Thoracic aorta (tissue), 2 donors: ENCODE measurements at places on chromosomes 7 and 10. TPM values are rescaled to one million over a fixed set of nuclear protein-coding genes. Genes with fewer than 3 reads are reported as not detected.

- H3K27ac ChIP-seq = no peak overlapping the region
- H3K4me1 ChIP-seq = no peaks in the 10 kb centered on the region
- no peak for DNase-seq
These were observed 548.9 kb upstream of the STEAP1 start for GRCh38 chr7:89605362-89605761.

- no peak for DNase-seq
- H3K36me3 ChIP-seq = peaks cover 3% of the 10 kb centered on the region
- peaks cover 92% of the 10 kb centered on the region for H3K4me1 ChIP-seq
- H3K4me3 ChIP-seq = peak overlapping the region; percentile 21
- peak overlapping the region; percentile 99 for H3K27ac ChIP-seq
These were observed 93.4 kb downstream of the RNF216 start for GRCh38 chr7:5687936-5688630.

GRCh38 chr10:133529576-133529946, 2.4 kb downstream of the CYP2E1 start:
- peak overlapping the region; percentile 62 for H3K4me3 ChIP-seq
- H3K27me3 ChIP-seq = no peaks in the 10 kb centered on the region
- peaks cover 20% of the 10 kb centered on the region for H3K4me1 ChIP-seq
- DNase-seq = no peak

DNA sequence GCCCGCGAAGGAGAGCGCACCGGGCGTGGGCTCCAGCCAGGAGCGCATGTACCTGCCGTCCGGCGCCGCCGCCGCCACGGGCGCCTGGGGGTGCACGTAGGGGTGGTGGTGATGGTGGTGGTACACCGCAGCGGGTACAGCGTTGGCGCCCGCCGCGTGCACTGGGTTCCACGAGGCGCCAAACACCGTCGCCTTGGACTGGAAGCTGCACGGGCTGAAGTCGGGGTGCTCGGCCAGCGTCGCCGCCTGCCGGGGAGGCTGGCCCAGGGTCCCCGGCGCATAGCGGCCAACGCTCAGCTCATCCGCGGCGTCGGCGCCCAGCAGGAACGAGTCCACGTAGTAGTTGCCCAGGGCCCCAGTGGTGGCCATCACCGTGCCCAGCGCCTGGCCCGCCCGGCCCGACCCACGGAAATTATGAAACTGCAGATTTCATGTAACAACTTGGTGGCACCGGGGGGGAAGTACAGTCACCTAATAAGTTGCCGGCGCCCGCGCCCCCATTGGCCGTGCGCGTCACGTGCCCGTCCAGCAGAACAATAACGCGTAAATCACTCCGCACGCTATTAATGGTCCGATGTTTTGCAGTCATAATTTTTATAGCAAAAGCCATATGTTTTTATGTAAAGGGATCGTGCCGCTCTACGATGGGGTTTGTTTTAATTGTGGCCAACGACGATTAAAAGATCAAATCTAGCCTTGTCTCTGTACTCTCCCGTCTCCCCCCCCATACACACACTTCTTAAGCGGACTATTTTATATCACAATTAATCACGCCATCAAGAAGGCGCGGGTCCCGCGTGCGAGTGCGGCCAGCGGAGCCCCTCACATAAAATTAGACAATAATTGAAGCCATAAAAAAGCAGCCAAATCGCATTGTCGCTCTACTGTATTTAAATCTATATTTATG, at the start of gene HOXA9:
Gene HOXA9 (minus strand): TSS at position 449 of the 907 bp plus-strand sequence. CDS start 80 bp downstream, at position 369.
- peaks cover 9% of the 10 kb centered on the region for H3K27me3 ChIP-seq
- peak within 1 kb of the TSS; percentile 62 for H3K4me3 ChIP-seq
- DNase-seq = no peak
- H3K27ac ChIP-seq = no peak within 1 kb of the TSS
- peaks cover 26% of the 10 kb centered on the region for H3K4me1 ChIP-seq
- H3K36me3 ChIP-seq = no peaks in the 10 kb centered on the region

DNA sequence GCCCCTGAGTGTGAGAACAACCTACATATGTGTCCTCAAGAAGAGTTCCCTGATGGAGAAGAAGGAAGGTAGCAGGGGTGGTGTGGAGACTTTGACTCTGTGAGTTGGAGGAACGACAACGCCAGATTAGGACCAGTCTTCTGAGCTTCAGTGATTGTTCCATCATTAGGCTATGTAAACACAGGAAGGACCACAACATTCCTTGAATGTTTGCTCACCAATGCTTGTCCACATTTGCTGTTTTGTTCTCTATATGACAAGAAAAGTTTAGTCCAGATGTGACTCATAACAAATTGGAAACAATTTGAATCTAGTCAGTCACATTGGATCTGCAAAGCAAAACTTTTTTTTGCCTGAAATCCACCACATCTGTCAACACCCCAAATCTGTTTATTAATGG, 62.7 kb downstream of the ENTPD1 start:
- H3K27ac ChIP-seq = no peak overlapping the region
- DNase-seq = no peak
- peaks cover 25% of the 10 kb centered on the region for H3K4me1 ChIP-seq
- H3K4me3 ChIP-seq = no peak overlapping the region

DNA sequence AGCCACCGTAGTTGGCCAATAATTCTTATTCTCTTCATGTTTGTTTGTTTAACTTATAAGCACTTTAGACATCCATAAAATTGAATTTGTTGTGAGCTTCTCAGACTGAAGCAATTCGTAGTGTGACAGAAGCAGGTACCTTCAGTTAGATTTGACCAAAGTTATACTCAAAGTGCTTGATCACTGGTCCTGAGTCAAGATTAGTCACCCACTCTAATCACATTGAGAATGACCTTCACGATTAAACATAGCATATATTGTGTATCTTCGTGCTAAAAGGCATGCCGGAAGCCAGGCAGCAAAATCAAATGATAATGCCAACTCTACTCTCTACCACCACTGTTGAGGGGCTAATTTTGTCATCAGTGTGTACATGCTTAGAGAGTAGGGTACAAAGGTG, 763.7 kb upstream of the MBL2 start:
- no peaks in the 10 kb centered on the region for H3K4me1 ChIP-seq
- no peak overlapping the region for H3K4me3 ChIP-seq
- no peaks in the 10 kb centered on the region for H3K27me3 ChIP-seq
- H3K36me3 ChIP-seq = no peaks in the 10 kb centered on the region
- no peak for DNase-seq
- no peak overlapping the region for H3K27ac ChIP-seq

DNA sequence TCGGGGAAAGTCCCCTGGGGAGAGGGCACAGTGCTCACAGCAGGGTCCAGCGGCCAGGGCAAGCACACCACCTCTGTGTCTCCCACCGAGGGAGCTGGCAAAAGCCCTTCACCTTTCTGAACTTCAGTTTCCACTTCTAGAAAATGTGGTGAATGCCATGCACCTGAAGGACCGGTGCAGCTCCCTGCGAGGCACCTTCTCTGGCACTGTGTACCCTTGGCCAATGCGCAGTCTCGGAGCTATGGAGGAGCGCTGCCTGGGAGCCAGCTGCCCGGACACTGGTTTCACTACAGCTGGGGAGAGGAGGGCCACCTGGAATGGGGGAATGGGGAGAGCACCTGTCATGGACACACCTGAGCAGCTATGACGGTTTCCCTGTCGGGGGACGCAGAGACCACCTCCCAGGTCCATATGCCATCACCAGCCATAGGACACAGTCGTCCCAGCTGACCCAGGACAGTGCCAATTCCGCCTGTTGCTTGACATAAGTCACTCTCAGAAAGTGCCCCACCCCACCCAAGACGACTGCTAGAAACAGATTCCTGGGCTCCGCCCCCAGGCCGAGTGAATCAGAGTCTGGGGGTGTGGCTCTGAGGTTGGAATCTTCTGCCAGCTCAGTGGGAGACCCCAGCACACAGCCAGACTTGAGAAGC, 16.8 kb downstream of the RASGEF1A start:
- no peak overlapping the region for H3K27ac ChIP-seq
- no peak for DNase-seq
- no peaks in the 10 kb centered on the region for H3K36me3 ChIP-seq
- H3K4me3 ChIP-seq = no peak overlapping the region
- H3K4me1 ChIP-seq = no peaks in the 10 kb centered on the region
- H3K27me3 ChIP-seq = no peaks in the 10 kb centered on the region

DNA sequence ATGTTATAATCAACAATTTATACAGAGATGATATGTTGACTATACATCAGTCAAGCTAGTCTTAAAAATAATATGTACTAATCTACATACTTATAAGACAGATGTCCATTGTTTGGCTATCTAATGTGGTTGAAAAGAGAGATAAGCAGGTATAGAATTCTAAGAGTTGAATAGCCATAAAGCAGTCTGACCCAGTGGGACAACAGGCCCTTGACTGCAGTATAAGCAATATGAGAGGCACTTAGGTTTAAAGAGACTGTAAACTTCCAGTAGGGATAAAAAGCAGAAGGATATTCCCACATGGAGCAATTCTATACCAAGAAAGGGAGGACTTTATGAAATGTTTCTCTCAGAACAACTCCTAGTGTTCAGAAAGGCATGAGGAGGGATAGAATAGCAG, 139.3 kb downstream of the ELAPOR2 start:
- H3K27me3 ChIP-seq = no peaks in the 10 kb centered on the region
- no peaks in the 10 kb centered on the region for H3K4me1 ChIP-seq
- no peak overlapping the region for H3K4me3 ChIP-seq
- no peak for DNase-seq

DNA sequence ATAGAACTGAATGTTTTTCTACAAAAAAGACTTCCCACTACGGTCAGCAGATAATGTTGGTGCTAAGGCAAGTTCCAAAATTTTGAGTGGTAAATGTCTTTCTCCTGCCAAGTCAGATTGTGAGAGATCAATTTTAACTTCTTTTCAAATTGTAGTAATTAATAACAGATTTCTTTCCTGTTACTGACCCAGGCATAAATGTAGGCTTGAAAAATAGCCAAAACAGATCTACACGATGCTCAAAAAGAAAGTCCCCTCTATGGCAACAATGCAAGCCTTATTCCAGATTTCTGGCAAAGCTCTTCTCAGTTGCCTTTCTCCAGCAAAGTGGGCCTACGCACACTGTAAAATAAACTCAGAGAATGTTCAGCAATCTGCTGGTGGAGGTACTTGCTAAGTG, 641.0 kb upstream of the NRP1 start:
- no peaks in the 10 kb centered on the region for H3K4me1 ChIP-seq
- H3K4me3 ChIP-seq = no peak overlapping the region
- H3K27me3 ChIP-seq = no peaks in the 10 kb centered on the region
- no peak overlapping the region for H3K27ac ChIP-seq
- no peak for DNase-seq

DNA sequence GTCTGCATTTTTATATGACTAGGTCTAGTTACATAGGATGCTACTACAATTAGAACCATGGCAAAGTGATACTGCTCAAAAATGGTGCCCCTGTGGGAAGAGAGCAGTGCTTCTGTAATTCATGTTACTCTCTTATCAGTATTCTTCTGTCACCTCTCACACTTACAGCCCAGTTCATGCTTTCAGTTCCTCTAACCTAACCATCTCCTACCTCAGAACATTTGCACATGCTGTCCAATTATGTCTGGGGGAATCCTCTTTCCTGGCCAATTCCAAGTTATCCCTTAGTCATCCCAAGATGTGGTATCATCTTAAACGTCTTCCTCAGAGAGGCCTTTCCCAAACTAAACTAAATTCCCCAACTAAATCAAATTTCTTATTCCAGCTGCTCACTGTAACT, 190.2 kb downstream of the RELN start:
- H3K4me3 ChIP-seq = no peak overlapping the region
- no peak for DNase-seq
- no peaks in the 10 kb centered on the region for H3K36me3 ChIP-seq
- no peaks in the 10 kb centered on the region for H3K27me3 ChIP-seq
- no peak overlapping the region for H3K27ac ChIP-seq
- H3K4me1 ChIP-seq = no peaks in the 10 kb centered on the region

- no peak overlapping the region for H3K4me3 ChIP-seq
- no peaks in the 10 kb centered on the region for H3K4me1 ChIP-seq
- H3K27ac ChIP-seq = no peak overlapping the region
- no peaks in the 10 kb centered on the region for H3K27me3 ChIP-seq
These were observed 92.1 kb downstream of the CH25H start for GRCh38 chr10:89114846-89115625.

GRCh38 chr7:129405527-129405926, 28.7 kb upstream of the STRIP2 start:
- no peak overlapping the region for H3K27ac ChIP-seq
- no peaks in the 10 kb centered on the region for H3K4me1 ChIP-seq
- peaks cover 14% of the 10 kb centered on the region for H3K36me3 ChIP-seq
- H3K4me3 ChIP-seq = no peak overlapping the region
- no peaks in the 10 kb centered on the region for H3K27me3 ChIP-seq

GRCh38 chr7:116730097-116731022, 58.4 kb downstream of the MET start:
- H3K27ac ChIP-seq = no peak overlapping the region
- no peaks in the 10 kb centered on the region for H3K27me3 ChIP-seq
- no peaks in the 10 kb centered on the region for H3K4me1 ChIP-seq
- H3K4me3 ChIP-seq = no peak overlapping the region
- no peaks in the 10 kb centered on the region for H3K36me3 ChIP-seq
- DNase-seq = no peak

- H3K36me3 ChIP-seq = no peaks in the 10 kb centered on the region
- no peak overlapping the region for H3K27ac ChIP-seq
- no peak overlapping the region for H3K4me3 ChIP-seq
- no peaks in the 10 kb centered on the region for H3K27me3 ChIP-seq
These were observed 12.5 kb upstream of the GHITM start for GRCh38 chr10:84126785-84127167.

DNA sequence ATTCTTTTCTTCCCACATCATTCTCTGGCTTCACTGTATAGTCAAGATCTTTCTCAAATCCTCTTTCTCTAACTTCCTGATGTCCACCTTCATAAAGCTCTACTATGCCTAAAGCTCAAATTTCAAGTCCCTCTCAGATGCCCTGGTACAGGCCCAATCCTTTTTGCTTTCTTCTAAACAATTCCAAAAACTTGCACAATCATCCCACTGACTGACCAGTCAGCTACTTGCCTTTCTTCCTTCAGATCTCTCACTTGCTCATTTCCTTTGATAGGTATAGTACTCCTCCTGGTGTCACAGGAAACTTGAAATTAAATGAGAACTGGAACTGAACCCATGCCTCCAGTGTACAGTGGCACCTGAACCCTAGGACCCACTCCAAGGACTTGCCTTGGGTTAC, 18.2 kb downstream of the SEC31B start:
- H3K36me3 ChIP-seq = peaks cover 18% of the 10 kb centered on the region
- H3K4me1 ChIP-seq = no peaks in the 10 kb centered on the region
- DNase-seq = no peak
- no peaks in the 10 kb centered on the region for H3K27me3 ChIP-seq

The DRGX gene
- not detected for total RNA-seq

The ZNF33B gene
- total RNA-seq = 12.1 TPM

The HGF gene
- total RNA-seq = 35.7 TPM

The SLC18A3 gene
- not detected for total RNA-seq

The PAPOLB gene
- total RNA-seq = 0.68 TPM

The ARPC1B gene
- total RNA-seq = 350 TPM

The PDK4 gene
- 79.5 TPM for total RNA-seq

The CHAT gene
- not detected for total RNA-seq
